Fibroblast of skin of scalp (primary cell): ENCODE measurements at places on chromosomes 11 and 22.

DNA sequence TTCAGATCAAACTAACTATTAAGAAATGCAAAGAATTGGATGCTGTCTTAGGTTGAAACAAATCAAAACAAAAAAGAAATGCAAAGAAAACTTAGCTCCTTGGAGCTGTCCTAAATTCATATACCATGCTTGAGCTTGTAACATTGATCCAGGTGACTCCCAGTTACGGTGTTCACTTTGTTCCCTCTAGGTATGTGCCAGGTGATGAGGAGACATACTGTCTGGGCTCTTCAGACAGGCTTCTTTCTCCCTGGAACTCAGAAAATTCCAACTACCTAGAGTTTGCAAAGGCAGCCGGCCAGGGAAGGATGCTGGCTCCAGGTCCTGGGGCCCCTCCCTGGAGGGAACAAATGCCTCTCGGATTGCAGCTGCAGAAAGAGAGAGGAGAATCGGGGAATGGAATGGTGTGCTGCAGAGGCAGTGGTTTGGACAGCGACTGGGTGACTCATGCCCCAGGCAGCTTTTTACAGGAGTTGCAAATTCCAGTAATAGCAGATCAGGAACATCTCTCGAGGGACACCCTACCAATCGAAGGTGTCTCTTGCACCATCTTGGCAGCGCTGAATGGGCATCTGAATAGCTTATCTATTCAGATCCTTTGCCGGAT lies 12.3 kb upstream of the ASPHD2 start:
- DNase-seq: peak; percentile 88

DNA sequence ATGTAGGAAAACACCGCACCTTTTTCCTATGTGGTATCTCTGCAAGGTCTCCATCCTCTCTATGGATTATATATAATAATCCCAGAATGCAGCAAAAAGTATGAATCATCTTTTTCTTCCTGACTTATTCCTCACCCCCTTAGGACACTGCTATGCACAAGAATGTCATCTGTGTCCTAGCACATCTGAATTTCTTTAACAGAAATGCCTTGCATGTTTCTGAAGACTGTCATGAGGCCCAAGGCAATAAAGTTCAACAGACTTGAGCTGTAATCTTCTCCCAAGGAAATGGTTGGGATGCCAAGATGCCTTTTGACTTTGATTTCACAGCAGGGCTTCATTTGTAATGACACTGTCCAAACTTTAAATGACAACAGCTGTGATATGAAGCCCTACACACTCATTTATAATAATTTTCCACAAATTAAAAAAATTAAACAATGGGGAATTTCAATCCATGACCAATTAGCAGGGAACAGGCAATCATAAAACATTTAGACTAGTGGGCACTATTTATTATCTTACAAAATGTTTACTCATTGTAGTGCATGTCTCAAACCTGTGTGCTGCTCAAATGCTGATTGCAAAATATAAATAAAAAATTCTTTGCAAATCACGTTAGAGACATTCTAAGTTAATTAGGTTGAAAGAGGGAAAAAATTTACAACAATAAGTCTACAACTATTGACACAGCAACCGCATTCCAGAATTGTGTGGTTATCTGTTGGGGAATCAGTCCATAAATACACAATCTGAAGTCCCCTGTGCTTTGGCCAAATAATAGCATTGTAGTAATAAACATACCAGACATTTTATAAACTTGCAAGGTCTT lies 242.3 kb downstream of the SWAP70 start:
- peak; percentile 99 for DNase-seq

GRCh38 chr22:47446331-47446730 lies 683.9 kb downstream of the TBC1D22A start:
- DNase-seq: no peak

DNA sequence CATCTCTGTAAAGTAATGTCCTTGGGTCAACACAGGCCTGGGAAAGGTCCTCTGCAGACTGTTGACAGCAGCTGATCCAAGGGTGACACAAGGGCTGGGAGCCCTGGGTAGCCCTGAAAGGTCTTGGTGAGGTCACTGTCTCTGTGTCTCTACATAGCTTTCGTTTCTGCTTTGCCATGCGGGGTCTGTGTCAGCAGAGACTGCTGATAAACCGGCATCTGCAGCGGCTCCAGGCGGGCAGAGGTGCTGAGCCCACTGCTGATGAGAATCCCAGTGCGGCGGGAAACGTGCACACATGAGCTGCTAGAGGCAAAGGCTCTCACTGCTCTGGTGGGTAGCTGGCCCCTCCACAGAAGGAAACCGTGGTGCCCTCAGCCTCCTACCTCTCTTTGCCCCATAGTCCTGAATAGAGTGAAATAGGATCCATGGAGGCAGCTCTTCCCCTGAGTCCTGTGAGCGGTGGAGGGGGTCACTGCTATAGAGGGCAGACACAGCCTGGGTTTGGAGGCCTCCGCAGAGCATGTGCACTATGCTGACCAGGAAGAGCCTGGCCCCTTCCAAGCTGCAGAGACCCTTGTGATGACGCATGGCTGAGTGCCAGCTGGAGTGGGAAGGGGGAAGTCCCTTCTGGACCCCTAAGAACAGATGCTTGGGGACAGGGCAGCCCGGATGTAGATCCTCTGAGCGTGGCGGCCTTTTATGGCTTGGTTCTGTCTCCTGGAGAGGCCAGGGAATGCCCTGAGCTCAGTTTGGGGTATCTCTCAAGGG lies 17.8 kb upstream of the ST3GAL4 start:
- DNase-seq: no peak

GRCh38 chr11:34824425-34824824 lies 91.8 kb downstream of the APIP start:
- DNase-seq: no peak

GRCh38 chr11:70192666-70193410 lies 10.3 kb upstream of the FADD start:
- no peak for DNase-seq

- peak; percentile 21 for DNase-seq
Observed at GRCh38 chr11:16881074-16881709, 133.0 kb downstream of the PLEKHA7 start.

- no peak for DNase-seq
Observed at GRCh38 chr11:105824457-105825013, 197.5 kb downstream of the MSANTD4 start.

GRCh38 chr11:44047298-44047697 lies 483 bp upstream of the ACCSL start:
- DNase-seq: no peak

DNA sequence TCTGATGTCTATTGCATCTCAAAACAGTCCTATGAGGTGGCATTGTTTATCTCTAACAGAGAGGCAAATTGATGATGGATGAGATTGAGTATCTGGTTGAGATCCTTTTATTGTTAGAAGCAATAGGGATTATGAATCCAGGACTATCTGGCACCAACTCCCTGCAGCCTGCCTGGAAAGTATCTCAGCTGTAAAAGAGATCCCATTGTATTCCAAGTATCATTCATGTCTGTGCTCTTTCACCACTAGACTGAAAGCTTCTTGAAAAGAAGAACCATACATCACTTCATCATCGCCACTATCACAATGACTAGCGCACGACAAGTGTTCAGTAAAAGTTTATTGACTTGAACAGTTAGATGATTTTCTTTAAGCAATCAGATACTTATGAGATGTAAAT lies 41.9 kb upstream of the PCF11 start:
- DNase-seq: no peak

GRCh38 chr11:43164831-43165230 lies 147.0 kb upstream of the API5 start:
- no peak for DNase-seq

DNA sequence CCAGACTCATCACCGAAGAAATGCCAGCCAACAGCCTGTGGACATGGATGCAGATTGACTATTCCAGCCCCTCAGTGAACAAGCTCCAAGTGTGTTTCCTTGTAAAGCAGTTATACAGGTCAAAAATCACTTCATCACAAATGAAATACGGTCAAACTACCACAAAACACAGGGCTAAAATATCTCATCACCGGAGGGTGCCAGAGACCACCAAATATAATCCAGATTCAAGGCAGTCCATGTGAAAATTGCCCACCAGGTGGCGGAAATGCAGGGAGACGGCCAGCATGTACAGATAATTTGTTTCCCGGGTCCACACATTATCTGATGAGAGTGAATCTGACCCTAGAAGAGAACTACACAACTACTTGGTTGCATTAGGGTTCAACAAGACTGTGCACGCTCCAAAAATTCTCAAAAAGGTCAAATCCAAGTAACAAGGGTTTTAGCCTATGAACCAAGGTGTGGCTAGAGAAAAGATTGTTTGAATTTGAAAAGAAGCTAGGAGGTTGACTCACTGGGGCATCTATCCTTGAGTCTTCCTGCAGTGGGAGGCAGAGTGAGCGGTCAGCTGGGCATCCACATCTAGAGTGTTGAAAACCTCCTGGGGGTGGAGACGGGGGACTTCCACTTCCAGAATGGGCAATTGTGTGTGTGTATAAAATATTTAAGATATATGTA lies 71.7 kb downstream of the IGLL5 start:
- peak; percentile 70 for DNase-seq

DNA sequence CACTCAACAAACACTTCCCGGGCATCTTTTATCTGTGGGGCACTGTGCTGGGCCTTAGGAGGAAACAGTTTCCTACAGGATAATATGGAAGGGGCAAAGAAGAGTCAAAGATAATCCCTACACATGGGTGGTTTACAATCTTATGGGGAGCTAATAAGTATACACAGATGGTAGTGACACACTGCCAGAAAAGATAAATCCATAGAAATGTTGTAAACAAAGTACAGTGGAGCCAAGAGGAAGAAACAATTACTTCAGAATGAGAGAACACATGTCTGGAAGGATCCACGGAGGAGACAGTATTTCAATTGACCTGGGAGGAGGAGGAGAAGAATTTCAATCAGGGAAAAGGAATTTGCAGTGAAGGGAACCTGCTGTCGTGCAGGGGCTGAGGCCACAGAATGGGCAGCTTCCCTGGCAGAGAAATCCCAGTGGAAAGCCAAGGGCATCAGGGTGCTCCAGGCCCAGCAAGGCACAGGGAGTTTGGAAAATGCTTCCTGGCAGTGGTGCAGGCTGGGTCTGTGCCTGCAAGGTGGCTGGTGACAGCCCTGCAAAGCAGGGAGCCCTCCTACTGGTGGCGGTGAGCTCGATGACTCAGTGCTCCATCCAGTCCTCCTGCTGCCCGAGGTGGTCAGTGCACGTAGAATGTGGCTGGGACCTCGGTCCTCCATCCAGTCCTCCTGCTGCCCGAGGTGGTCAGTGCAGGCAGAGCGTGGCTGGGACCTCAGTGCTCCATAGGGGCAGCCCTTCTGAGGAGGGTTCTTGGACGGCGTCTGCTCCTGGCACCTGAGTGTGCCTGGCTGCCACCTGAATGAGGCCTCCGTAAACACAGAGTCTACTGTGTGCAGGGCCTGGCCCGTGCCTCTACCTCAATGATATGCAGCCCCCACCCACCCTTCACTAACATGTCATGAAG lies 444.3 kb upstream of the B3GAT1 start:
- no peak for DNase-seq

DNA sequence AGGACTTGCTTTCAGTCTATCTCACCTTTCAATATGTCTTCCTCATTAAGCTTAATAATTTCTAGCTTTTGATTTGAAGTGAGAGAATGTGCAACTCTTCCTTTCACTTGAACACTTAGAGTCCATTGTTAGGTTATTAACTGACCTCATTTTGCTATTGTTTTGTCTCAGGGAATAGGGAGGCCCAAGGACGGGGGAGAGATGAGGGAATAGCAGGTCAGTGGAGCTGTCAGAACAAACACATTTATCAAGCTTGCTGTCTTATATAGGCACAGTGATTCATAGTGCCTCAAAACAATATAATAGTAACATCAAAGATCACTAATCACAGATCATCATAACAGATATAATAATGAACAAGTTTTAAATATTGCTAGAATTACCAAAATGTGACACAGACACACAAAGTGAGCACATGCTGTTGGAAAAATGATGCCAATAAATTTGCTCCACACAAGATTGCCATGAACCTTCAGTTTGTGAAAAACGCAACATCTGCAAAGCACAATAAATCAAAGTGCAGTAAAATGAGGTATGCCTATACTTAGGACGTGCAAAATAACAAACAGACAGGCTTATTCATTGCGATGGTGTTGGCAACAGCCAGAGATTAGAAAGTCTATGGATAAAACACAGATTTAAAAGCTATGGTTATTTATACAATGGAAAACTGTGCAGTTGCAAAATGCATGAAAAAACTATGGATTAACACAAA lies 106.3 kb upstream of the TEAD1 start:
- DNase-seq: no peak

DNA sequence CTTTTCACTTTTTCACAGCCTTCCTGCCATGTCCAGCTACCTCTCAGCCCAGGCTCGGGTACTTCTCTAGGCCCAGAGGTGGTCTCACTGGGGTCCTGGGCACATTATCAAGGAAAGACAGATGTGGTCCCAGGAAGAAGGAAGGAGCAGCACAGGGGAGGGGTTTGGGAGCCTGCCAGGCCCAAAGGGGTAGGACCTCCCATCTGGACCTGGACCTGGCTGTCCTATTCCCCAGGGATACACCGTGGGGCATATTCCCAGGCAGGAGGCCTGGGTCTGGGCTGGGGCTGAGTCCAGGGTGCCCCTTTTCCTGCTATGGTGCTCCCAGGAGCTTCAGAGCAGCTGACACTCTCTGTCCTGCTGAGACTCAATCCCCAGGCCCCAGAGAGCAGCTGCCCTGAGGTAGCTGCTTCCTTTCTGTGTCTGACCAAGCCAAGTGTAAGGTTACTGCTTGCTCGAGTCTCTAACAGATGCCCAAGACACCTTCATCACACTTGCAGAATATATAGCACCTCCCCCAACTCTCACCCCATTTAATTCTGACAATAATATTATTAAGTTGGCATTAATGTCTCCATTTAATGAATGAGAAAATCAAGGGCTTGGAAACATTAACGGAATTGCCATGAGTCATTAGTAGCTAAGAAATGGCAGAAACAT lies 232.0 kb downstream of the BUD13 start:
- DNase-seq: no peak

DNA sequence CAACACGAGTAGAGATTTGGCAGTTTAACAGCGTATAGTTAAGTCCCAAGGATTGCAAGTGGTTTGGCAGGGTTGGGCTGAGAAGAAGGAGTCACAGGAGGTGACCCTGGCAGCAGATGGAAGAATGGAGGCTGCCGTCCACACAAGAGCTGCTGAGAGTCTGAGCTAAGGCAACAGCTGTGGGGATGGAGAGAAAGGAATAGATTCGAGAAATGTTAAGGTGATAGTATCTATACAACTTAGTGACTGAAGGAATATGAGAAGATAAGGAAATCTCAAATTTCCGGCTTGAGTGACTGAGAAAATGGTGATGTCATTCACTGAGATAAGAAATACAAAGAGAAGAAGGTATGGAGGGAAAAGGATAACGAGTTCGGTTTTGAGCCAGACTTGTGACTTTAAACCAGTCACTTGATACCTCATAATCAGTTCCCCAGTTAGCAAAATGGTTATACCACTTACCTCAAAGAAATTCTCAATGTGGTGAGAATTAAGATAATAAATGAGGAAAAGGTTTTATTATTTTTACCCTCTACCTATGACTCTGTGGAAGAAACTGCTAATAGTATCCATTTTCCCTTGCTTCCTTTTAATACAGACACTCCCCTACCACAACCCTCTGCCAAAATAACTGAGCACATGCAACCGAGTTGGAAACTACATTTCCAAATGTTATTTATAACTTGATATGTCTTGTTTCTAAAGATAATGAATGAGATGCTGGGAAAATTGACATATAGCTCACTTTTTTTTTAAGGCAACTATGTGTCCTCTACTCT lies 30.7 kb downstream of the FAM168A start:
- no peak for DNase-seq

GRCh38 chr11:58289266-58289665 lies 21.2 kb upstream of the OR10W1 start:
- DNase-seq: peak; percentile 0
